ENCODE measurements at places on chromosomes 1 and 21.
A peak's percentile ranks its signal among the peaks of the same experiment; 100 is the strongest.

- H3K27ac ChIP-seq: no peak overlapping the region
- peaks cover 18% of the 10 kb centered on the region for H3K4me1 ChIP-seq
- H3K36me3 ChIP-seq: no peaks in the 10 kb centered on the region
These were observed 50.1 kb downstream of the COL18A1 start for GRCh38 chr21:45454926-45455673.

- H3K4me1 ChIP-seq: no peaks in the 10 kb centered on the region
- H3K4me3 ChIP-seq: no peak overlapping the region
- H3K36me3 ChIP-seq: no peaks in the 10 kb centered on the region
- peaks cover 11% of the 10 kb centered on the region for H3K27me3 ChIP-seq
- DNase-seq: no peak
- no peak overlapping the region for H3K27ac ChIP-seq
These were observed 121.0 kb downstream of the VAV3 start for GRCh38 chr1:107843989-107844388.

GRCh38 chr1:53274026-53274425, 35.7 kb upstream of the MAGOH start:
- no peaks in the 10 kb centered on the region for H3K27me3 ChIP-seq
- no peak overlapping the region for H3K4me3 ChIP-seq
- H3K4me1 ChIP-seq: no peaks in the 10 kb centered on the region
- no peak overlapping the region for H3K27ac ChIP-seq
- DNase-seq: no peak
- H3K36me3 ChIP-seq: no peaks in the 10 kb centered on the region

DNA sequence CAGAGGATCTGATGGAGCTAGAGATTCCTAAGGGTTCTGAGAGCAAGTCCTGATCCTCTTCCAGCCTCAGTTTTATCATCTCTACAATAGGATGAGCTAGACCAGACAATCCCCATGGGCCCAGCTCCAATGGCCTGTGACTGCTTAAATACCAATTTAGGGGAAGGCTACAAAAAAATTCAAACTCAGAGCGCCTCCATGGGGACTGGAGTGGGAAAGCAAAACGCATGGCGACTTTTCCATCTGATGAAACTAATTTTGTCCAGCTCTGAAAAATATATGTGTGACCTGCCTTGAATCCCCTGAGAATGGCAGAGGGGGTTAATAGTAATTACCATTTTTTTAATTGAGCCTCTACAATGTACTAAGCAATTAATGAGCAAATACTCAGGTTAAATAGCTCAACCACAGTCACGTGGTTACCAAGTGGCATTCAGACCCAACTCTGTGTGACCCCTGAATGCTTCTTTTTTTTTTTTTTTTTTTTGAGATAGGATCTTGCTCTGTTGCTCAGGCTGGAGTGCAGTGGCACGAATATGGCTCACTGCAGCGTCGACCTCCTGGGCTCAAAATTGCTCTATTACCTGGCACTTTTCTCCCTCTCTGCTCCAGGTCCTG, 8.4 kb downstream of the EXTL1 start:
- peaks cover 24% of the 10 kb centered on the region for H3K4me1 ChIP-seq
- no peak overlapping the region for H3K4me3 ChIP-seq
- no peaks in the 10 kb centered on the region for H3K27me3 ChIP-seq
- H3K36me3 ChIP-seq: no peaks in the 10 kb centered on the region

GRCh38 chr1:155324717-155325602, 4.3 kb downstream of the RUSC1 start:
- no peaks in the 10 kb centered on the region for H3K27me3 ChIP-seq
- H3K27ac ChIP-seq: peak overlapping the region; percentile 76
- peak overlapping the region; percentile 89 for H3K4me3 ChIP-seq
- DNase-seq: peak; percentile 81
- peaks cover 5% of the 10 kb centered on the region for H3K36me3 ChIP-seq

DNA sequence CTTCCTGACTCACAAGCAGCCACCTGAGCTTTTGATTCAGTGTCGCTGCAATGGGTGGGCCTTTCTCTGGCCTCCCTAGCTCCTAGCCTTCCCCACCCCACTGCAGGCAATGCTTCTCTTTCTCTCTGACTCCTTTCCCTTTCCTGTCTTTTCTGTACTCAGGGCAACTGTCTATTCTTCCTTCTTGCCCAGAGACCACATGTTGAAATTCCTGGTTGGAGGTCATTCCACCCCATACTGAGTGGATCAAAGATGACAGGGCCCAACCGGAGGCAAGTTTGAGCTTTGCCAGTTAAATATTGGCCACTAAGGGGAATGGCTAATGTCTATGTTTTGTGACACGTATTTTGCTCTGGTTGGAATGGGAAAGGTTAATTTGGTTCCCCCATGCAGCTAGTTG, 65.2 kb upstream of the ARID1A start:
- no peak for DNase-seq
- no peak overlapping the region for H3K4me3 ChIP-seq
- no peaks in the 10 kb centered on the region for H3K36me3 ChIP-seq
- no peaks in the 10 kb centered on the region for H3K27me3 ChIP-seq
- H3K4me1 ChIP-seq: no peaks in the 10 kb centered on the region

DNA sequence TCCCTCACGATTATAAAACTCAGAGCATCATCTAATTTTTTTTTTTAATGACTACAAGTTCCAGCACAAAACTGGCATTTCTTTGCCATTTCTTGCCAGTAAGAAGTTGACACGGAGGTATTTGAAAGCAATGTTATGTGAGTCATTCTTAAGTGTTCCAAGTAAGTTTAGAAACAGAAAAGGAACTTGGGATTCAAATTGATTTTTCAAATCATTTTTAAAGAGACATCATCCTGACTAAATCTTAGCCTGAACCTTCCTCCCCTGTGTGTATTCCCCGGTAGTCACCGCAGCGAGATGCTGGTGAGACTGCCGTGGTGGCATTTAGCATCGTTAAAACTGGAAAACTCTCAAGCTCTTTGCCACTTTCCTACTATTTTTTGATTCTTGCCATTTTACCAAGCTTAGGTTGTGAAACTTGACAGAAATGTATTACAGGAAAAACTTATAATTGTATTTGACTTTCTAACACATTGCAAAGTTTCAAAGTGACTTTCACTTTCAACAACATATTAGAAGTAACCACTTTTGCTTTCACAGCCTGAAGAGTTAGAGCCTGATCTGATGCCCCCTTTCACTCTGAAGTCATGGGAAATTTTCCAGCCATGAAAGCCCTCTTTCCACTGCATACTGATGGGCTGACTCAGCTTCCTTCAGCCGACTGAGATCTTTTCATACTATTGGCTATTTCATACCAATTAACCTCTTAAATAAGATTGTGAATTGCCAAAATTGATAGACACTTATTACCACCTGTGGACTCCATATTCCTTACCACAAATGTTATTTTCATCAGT, 61.4 kb downstream of the OLFML2B start:
- H3K27ac ChIP-seq: peak overlapping the region; percentile 96
- DNase-seq: peak; percentile 89
- peak overlapping the region; percentile 80 for H3K4me3 ChIP-seq
- no peaks in the 10 kb centered on the region for H3K27me3 ChIP-seq
- H3K4me1 ChIP-seq: peaks cover 27% of the 10 kb centered on the region
- H3K36me3 ChIP-seq: no peaks in the 10 kb centered on the region

- DNase-seq: no peak
- H3K4me1 ChIP-seq: peaks cover 17% of the 10 kb centered on the region
- H3K27ac ChIP-seq: peak overlapping the region; percentile 74
- peaks cover 27% of the 10 kb centered on the region for H3K36me3 ChIP-seq
These were observed 640 bp downstream of the JTB start for GRCh38 chr1:153976819-153977249.

GRCh38 chr1:67970088-67970487, 80.3 kb downstream of the DIRAS3 start:
- H3K27me3 ChIP-seq: no peaks in the 10 kb centered on the region
- no peaks in the 10 kb centered on the region for H3K36me3 ChIP-seq
- H3K27ac ChIP-seq: peak overlapping the region; percentile 71
- DNase-seq: peak; percentile 91

GRCh38 chr1:195520757-195521156, 1087.5 kb downstream of the KCNT2 start:
- DNase-seq: no peak
- no peak overlapping the region for H3K27ac ChIP-seq
- no peaks in the 10 kb centered on the region for H3K27me3 ChIP-seq

GRCh38 chr21:33360881-33361602, 36.3 kb downstream of the IFNAR1 start:
- peak overlapping the region; percentile 62 for H3K27ac ChIP-seq
- peak overlapping the region; percentile 35 for H3K4me3 ChIP-seq
- H3K4me1 ChIP-seq: peaks cover 26% of the 10 kb centered on the region
- DNase-seq: peak; percentile 76
